ENCODE measurements at places on chromosomes 12 and 14.

DNA sequence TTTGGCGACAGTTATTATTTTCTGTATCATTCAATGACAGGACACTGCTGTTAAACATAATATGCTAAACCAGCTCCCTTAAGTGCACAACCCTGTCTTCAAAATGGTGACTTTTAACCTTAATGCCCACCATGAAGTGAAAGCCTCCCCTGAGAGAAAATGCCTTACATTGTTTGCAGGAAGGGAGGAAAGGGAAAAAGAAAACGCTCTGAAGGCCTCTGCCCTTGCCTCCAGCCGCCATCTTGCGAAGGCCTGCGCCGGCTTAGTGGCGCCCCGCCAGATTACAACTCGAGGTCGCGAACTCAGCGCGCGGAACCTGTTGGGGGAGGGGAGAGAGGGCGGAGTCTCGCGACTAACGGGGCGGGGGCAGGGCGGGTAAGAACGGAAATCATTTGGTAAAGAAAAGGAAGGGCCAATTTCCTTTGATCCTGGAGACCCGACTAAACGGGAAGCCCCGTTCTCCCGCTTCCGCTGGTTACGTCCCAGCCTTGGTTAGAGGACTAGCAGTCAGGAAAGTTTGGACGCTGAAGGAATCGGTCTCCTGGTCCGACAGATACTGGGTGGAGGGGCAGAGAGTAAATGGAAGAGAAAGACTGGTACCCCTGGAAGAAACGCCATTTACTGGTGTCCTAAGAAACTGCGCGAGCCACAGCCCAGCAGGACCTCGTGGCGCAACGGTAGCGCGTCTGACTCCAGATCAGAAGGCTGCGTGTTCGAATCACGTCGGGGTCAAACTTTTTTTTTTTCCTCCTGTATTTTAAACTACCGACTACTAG lies 11.6 kb upstream of the TMPO start:
- peak; percentile 93 for DNase-seq

GRCh38 chr12:119576118-119576810 lies 17.3 kb upstream of the TMEM233 start:
- no peak for DNase-seq

DNA sequence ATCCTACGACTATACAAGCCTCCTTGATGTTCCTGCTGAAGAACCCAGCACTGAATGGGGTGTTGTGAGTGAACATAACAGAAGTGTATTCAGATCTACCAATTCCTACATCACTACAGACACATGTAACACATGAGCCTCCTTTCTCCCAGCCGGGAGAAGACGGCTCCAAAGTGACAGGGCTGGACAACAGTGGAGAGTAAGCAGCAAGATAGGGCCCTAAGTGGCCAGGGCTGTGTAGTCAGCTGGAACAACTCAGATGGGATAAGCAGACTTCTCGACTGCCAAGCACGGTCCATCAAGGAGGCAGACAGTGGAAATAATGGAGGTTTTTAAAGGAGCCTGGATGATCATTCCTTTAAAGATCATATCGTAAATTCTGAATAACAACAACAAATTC lies 73.5 kb downstream of the TTC7B start:
- DNase-seq: no peak

DNA sequence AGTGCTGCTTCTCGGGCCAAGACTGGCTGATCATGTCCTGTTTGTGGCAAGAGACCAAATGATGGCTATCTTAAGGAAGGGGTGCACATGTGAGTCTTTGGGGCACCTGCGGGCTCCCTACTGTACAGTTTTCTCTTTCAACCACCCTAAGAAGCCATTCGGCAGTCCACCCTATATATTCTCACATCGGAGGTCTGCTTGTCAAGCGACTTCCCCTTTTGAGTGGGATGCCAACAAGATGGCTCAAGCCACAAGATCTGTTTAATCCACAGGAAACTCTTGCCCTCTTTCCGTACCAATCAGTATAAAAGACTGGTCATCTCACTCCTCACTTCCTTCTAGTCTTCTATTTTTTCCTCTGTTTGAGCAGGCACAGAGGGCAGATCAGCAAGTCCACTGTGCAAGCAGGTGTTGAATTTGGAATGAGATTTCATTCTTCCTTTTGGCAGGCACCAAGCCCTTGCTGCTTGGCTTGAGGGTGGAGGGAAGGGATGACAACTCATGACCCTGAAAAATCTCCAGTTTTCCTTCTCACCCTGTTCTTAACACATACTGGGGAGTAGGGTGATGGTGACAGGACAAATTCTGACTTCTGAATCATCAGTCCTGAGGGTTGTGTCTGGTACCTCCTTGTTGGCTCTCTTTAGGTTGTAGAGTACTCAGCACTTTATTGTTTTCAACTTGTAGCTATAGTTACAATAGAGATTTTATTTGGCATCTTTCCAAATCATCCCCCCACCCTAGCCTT lies 17.6 kb downstream of the LACRT start:
- DNase-seq: no peak

GRCh38 chr12:46379352-46379751 lies 6.8 kb upstream of the SLC38A2 start:
- DNase-seq: no peak

GRCh38 chr12:43893670-43894069 lies 57.8 kb downstream of the TMEM117 start:
- no peak for DNase-seq

DNA sequence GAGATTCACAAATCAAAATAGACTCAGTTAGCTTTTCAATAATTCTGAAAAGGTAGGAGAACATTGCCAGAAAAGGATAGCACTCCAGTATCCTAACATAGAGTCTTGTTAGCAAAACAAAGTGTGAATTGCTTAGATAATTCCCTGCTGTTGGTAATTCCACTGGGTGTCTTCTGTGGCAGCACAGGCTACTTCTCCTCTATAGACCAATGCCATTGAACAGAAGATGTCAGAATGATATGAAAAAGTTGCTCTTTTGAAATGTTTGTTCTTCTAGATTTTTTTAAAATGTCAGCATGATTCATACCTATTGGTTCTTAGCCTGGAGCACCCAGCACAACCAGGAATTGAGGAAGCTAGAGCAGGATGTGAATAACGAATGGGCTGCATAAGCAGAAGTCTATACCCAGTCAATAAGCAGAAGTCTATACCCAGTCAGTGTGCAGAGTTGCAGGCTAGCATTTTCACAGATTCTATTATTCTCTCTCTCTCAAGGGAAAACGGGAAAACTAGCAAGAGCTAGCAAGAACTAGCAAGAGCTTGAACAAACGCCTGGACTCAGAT lies 112.8 kb downstream of the SYT1 start:
- no peak for DNase-seq

- DNase-seq: no peak
Measured at GRCh38 chr14:20645481-20645880, 4.0 kb upstream of the OR6S1 start.

DNA sequence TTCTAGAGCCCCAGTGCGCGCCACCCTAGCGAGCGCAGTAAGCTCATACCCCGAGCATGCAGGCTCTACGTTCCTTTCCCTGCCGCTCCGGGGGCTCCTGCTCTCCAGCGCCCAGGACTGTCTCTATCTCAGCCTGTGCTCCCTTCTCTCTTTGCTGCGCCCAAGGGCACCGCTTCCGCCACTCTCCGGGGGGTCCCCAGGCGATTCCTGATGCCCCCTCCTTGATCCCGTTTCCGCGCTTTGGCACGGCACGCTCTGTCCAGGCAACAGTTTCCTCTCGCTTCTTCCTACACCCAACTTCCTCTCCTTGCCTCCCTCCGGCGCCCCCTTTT lies 791 bp downstream of the TMEM233 start:
- no peak for DNase-seq

GRCh38 chr12:69435644-69436043 lies 34.5 kb upstream of the FRS2 start:
- DNase-seq: no peak

GRCh38 chr12:82596483-82596882 lies 90.2 kb upstream of the TMTC2 start:
- DNase-seq: no peak

- DNase-seq: peak; percentile 96
Measured at GRCh38 chr12:55929306-55929791, 1.6 kb upstream of the DGKA start.

- DNase-seq: peak; percentile 24
Measured at GRCh38 chr14:80996049-80996901, 40.9 kb downstream of the TSHR start.

DNA sequence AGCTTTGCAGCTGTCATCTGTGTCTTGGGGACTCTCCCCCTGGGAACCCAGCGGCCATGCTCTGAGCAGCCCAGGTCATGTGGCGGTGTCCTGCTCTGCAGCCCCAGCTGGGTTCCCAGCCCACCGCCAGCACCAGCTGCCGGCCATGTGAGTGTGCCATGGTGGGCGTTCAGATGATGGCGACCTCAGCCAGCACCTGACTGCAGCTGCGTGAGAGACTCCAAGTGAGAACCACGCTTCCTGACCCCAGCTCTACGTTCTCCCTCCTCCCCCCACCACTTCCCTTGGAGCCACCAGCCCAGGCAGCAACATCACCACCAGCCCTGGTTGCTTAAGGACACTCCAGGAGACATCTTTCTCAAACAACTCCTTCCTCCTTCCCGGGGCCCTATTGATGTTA lies 68.8 kb downstream of the SLC24A4 start:
- DNase-seq: no peak

- no peak for DNase-seq
Measured at GRCh38 chr12:94182986-94183707, 34.8 kb downstream of the PLXNC1 start.

DNA sequence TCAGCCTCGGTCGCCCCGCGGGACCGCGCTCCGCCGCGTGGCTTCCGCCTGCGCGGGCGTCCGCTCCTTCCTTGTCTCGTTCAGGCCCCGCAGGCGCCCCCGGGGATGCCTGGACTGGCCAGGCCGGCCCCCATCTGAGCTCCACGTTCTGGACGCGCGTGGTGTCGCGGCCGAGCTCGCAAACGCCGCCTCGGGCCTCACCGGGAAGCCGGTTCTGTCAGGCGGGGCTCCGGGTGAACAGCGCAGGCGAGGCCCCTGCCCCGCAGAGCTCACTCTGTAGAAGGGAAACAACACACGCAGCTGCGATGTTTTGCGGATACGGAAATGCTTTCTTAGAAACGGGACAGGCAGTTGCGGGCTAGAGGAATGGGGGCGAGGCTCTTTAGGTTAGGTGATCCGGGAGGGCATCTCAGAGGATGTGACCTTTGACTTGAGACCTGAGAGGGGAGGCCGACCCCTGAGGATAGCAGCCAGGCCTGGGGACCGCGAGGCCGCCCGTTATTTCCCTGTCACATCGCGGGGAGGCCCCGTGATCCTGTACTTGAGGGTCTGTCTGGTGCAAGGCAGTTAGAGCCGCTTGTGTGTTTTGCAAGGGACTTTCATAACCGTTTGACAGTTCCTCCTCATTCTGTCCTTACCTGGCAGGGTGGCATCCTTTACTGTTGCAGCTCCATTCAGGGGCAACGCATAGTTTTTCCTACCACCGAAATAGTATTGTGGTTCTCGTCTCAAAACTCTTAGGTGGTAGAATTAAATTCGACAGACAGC lies 584 bp downstream of the VRK1 start:
- peak; percentile 4 for DNase-seq

GRCh38 chr14:90301122-90301521 lies 30.6 kb downstream of the NRDE2 start:
- DNase-seq: no peak

DNA sequence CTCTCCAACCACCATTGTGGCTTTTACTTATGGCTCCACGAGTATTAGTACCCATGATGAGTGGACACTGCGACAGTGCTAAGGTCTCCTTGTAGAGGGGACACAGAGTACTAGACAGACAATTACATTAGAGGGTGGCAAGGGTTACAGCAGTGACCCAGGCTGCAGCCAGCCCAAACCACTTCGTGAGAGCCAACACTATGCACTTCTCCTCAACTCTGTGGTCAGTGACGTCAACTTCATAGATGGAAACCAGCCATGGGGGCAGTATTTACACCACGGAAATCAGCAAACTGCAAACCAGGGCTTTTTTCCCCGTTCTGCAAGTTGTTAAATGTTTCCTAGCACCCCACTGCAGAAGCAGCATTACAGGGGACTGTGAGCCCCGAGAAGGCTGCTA lies 61.6 kb upstream of the ZFP36L1 start:
- DNase-seq: no peak

DNA sequence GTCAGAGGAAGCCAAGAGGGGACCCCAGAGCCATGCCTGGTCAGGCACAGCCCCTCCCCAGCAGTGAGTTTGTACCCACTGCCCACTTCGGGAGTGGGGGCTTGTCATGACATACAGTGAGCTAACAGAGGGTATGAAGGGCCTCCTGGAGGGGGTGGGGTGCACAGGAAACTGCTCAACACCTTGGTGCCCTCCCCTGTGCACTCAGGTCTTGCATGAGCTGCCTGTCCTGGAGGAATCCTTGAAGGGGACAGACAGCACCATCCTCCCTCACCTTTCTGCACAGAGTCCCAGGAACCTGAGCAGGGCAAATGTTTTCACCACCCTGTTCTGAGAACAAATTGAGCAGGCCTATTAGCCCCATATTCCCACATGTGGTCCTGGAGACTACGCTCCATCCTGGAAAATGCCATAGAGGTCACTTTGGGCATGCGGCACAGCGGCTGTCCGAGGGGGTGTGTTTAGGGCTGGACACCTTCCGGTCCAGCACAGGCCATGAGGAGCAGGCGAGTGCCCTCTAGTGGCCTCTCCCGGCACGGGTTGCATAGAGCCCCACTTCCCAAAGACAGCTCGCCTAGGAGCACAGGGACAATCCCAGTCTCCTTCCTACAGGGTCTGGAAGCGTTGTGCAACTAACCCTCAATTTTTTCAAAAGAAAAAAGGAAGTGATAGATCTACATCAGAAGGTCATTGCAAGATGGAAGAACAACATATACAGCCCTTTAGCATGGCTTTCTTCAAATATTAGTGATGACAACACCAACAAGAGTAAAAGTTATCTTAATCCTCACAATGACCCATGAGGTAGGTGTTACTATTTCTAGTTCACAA lies 31.9 kb upstream of the ZFP36L1 start:
- no peak for DNase-seq
